BE2C (cell line): ENCODE measurements at places on chromosomes 2 and 18.
A peak's percentile ranks its signal among the peaks of the same experiment; 100 is the strongest.

GRCh38 chr2:30239986-30240752, 8.8 kb downstream of the LBH start:
- no peak for DNase-seq

DNA sequence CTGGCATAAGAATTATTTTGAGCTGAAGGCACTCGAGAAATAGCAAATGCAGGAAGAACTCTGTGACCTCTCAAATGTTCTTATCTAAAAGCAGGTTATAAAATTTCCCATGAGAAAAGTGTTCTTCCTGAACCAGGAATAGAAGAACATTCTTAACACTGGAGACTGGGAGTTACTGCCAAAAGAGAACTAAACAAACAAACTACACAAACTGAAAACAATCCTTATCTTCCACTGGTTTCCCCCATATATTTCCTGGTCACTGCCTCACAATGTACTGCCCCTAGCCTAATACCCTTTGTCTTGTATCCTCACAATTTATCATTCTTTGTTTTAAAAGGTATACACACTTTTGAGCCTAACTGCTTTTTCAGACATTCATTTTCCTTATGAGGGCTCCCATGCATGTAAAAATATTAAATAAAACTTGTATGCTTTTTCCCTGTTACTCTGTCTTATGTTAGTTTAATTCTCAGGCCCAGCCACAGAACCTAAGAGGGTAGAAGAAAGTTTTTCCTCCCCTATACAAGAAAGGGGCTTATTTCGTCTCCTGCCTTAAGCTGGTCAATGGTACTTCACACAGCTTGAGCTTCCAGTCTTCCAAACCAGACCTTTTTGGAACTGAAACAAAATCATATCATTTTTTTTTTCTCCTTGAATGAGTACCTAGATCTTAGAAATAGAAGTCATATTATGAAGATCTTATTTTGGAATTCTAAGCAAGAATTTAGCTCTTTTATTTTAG, 110.6 kb downstream of the MSTN start:
- DNase-seq = no peak

DNA sequence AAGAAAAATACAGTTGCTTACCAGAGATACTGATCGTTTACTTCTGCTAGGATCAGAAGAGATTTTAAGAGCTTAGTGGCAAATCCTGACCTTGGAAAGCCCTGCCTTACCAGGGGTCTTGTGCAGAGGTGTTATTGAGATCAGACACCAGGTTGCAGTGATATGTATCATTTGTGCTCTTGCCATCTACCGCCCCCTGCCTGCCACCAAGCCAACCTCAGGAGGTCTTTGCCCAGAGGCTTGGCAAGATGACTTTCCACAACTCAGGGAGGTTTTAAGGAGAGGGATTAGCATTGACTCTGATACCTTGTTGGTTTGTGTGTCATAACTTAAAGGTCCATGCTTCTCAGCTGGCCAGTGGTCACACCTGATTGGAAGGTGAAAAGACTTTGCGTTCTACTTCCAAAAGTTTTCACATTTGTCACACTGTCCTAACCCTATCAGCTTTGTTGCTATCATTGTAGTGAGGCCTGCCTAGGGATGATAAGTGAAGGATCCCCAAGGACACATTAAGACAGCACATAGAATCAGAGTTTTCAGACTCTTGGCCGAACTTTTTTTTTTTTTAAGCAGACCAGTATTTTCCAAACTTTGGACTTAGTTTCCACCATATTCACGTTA, 46.2 kb upstream of the MGAT5 start:
- peak; percentile 44 for DNase-seq

GRCh38 chr2:71389384-71390072, 57.9 kb downstream of the ZNF638 start:
- DNase-seq = no peak

- no peak for DNase-seq
Observed at GRCh38 chr2:107202962-107203591, 317.1 kb upstream of the ST6GAL2 start.

GRCh38 chr2:137964859-137965459, 686 bp downstream of the HNMT start:
- DNase-seq = no peak

GRCh38 chr2:133959066-133959465, 294.8 kb upstream of the MGAT5 start:
- DNase-seq = no peak

GRCh38 chr2:46001741-46002506, 295.3 kb upstream of the EPAS1 start:
- no peak for DNase-seq

GRCh38 chr18:13159579-13159978, 59.0 kb upstream of the LDLRAD4 start:
- peak; percentile 42 for DNase-seq

GRCh38 chr2:48114256-48114655, 208.0 kb upstream of the FBXO11 start:
- DNase-seq = no peak

DNA sequence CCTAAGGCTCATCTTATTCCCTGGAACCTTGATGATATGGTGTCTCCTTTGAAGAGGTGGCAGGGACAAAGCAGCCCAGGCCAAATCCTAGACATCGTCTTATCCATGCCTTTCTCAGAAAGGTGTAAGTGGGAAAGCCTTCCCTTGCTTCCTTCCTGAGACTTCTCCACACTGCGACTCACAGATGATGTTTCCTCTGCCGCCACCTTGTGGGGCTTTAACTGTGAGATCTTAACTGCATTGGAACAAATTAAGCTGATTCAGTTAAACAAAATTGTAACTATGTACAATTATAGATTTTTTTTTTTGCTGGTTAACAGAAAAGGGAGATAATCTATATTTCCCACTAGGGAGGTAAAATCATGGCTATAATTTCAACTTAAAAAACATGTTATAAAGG, 10.0 kb upstream of the GCA start:
- DNase-seq = no peak

- DNase-seq = no peak
Observed at GRCh38 chr2:14602309-14602708, 30.2 kb upstream of the LRATD1 start.

- no peak for DNase-seq
Observed at GRCh38 chr2:158486970-158487325, 30.2 kb downstream of the PKP4 start.

DNA sequence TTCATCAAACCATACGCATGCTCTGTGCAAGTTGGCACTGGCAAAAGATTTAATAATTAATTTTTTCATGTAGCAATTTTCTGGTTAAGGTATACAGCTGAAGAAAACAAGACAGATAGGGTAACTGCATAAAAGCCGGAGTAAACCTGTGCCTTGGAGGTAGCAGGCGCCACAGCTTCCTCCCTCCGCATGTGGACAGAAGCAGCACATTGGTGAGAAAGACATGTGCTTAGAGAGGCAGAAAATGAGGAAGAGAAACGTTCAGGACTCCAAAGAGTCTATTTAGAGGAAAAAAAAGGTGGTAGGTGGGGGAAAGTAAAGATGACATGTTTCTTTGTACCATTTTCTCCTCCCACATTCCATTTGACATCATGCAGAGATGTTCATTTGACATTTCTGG, 9.3 kb downstream of the ST6GAL2 start:
- DNase-seq = no peak

DNA sequence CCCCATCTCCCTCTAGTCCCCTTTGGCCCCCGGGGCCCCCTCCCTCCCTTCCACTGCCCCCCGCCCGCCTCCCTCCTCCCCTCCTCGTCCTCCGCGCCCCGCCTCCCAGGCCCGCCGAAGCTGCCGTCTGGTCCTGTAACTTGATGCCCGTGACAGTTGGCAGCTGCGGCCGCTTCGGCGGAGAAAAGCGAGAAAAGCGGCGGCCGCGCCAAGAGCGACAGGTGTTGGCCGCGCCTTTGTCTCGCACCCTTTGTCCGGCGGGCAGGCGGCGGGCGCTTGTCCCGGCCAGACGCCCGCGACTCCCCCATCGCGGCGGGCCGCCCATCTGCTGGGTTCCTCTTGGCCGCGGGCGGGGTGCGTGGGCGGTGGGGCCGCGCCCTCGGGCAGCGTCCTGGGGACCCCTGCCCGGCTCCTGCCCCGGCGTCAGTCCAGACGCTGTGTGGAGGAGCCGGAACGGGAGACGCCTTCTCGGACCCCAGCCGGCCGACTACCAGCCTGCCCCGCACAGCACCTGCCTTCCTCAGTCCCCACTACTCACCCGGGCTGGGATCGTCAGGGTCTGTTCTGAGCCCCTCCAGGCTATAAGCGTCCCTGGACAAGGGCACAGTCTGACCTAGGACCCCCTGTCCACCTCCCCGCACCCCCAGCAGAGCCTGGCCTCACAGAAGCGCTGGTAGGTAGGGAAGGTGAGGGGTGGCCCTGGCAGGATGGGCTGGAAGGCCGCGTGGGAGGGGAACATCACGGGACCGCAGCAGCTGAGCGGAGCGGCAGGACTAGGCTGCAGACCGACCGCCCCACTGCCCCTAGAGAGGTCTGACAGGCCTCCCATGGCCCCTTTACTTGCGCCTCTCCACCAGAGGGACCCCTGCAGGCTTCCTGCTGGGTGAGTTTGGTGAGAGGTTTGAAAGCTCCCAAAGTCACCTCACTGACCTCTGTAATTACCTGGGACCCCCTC, 1.2 kb upstream of the HES6 start:
- peak; percentile 86 for DNase-seq

- no peak for DNase-seq
Observed at GRCh38 chr2:30776831-30777635, 30.2 kb downstream of the CAPN13 start.

GRCh38 chr2:29532436-29532835, 388.9 kb downstream of the ALK start:
- DNase-seq = no peak

- no peak for DNase-seq
Observed at GRCh38 chr2:18762667-18763066, 173.3 kb upstream of the NT5C1B start.

- DNase-seq = no peak
Observed at GRCh38 chr2:3223080-3223923, 154.3 kb downstream of the EIPR1 start.

DNA sequence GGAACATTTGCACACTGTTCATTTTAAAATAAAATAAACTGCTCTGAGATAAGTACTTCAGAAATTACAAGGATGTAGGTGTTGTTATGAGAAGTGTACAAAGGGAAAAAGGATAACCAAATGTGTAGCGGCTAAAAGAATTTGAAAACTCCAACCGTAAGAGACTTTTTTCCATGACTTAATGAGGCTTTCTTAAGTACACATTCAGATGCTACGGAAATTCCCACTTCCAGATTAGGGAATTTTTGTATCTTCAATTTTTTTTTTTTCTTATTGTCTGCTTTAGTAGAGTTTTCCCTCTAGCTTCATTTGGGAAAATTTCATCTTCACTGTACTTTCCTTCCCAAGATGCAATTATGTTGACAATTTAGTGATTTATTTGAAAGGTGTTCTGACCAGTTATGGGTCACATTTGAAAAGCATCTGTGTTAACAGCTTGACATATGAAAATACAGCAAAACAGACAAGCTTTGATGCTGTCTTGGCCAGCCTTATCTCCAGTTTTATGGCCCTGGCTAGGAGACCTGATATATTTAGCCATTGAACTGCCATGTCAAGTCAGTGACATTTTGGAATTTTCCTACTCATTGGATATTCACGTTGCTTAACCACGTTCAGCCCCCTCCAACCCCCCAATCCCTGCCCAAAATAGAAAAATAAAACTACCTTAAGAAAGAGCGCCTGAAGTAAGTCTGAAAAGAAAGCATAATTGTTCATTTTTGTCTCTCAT, 105.6 kb downstream of the FEZ2 start:
- no peak for DNase-seq

DNA sequence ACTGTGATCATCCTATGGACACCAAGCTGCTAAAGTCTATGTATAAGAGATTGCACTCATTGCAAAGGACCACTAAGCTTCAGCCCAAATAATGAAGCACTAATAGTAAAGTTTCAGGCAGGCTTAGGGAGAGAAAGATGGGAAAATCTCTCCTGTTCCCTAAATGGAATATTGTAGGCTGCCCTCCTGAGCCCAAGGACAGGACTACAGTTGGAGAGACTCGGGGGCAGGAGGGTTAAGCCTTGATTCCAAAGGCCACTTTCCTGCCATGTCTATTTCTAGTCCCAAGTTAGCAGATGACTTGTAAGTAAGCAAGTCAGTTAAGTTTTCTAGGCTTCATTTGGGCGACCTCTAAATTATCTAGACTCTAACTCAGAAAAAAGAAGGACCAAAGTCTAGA, 9.0 kb downstream of the TMEM247 start:
- DNase-seq = no peak

DNA sequence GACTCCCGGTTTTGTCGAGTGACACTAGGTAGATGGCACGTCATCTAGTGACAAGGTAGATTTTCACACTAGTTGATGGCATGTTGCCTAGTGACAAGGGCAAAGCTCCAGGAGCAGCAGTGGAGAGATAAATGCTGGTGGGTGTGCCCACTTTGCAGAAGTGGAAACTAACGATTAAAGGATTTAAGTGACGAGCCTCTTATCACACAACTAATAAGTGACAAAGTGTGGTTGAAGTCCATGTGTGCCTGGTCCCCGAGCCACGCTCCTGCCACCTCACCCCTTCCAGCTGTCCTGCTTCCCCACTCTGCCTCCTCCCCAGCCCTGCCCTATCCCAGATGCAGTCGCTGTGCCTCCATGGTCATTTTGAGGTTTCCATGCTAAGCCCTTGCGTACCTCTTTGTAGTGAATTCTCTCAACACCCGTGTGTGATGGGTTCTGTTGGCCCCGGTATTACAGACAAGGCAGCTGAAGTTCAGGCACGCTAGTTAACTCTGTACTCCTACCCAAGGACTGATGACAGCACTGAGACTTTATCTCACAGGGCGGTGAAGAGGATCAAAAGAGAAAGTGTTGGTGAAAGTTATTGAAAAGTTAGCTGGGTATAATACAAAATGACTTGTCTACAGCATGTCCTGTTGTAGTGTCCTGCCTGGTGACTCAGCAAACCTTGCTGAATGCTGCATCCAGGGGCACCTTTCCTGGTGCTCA, 113.4 kb upstream of the GLI2 start:
- DNase-seq = no peak

DNA sequence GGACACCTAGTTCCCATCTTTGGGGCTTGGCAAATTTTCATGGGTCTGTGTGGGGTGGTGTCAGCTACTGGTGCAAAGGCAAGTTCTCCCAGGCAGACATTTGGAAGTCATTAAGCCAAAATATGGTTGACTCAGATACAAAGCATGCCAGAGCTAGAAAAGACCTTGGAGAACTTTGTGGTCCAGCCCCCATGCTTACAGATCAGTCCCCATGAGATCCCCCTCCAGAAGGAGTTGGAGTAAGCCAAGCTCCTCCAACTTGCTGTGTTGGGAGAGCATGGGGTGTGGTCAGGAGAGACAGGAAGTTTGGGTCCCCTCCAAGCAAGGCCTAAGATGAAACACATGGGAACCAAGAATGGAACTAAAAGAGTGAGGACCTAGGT, 224.5 kb downstream of the CYP26B1 start:
- DNase-seq = no peak

DNA sequence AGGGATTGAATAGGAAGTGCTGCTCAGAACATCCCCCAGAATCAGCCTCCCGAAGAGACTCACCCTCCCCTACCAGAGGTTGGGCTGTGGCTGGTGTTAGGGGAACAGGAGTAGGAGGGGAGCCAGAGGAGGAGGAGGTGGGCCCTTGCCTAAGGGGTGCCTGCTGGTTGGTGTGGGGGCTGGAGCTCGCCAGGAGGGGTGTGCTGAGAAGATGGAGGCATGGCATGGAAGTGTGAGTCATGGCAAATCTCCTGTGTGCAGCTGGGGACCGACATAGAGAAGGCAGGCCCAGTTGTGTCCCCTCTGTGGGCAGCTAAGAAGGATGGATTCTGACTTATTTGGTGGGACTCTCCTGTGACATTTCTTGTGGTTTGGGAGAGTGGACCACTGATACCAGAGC, 73.7 kb downstream of the DGKD start:
- no peak for DNase-seq
